ENCODE measurements at places on chromosomes 7 and 10. TPM values are rescaled to one million over a fixed set of nuclear protein-coding genes. Genes with fewer than 3 reads are reported as not detected.

GPNMB gene
- 280 TPM for total RNA-seq

ARHGEF5 gene
- total RNA-seq = 1.3 TPM

ASB10 gene
- not detected for total RNA-seq

NME8 gene
- not detected for total RNA-seq

FAM237B gene
- total RNA-seq = 0.22 TPM

SEMA3D gene
- 13.4 TPM for total RNA-seq

ENTPD1 gene
- under 0.01 TPM for total RNA-seq

MYO3A gene
- not detected for total RNA-seq

GSAP gene
- total RNA-seq = 20.8 TPM

OGDH gene
- total RNA-seq = 81.0 TPM

PDK4 gene
- 0.12 TPM for total RNA-seq

PDCD11 gene
- total RNA-seq = 37.2 TPM

FAM107B gene
- 34.2 TPM for total RNA-seq

NACAD gene
- total RNA-seq = 2.4 TPM

OPN1SW gene
- not detected for total RNA-seq

CYP2W1 gene
- not detected for total RNA-seq

GRID2IP gene
- not detected for total RNA-seq

CCL24 gene
- total RNA-seq = not detected

CRPPA gene
- 1.3 TPM for total RNA-seq

RBP3 gene
- not detected for total RNA-seq

MRLN gene
- total RNA-seq = not detected

PTPRZ1 gene
- 0.89 TPM for total RNA-seq

OR13A1 gene
- not detected for total RNA-seq

GPR15LG gene
- not detected for total RNA-seq

MAGI2 gene
- 29.1 TPM for total RNA-seq

ANKMY2 gene
- 39.0 TPM for total RNA-seq

BUB3 gene
- 147 TPM for total RNA-seq

TMEM273 gene
- not detected for total RNA-seq

ADCY1 gene
- 0.33 TPM for total RNA-seq

AS3MT gene
- total RNA-seq = 13.7 TPM

WNT8B gene
- not detected for total RNA-seq

ZNF804B gene
- total RNA-seq = not detected

ZNF438 gene
- 2.3 TPM for total RNA-seq

SHH gene
- total RNA-seq = not detected

GIMAP7 gene
- total RNA-seq = not detected

ZNF12 gene
- 17.0 TPM for total RNA-seq

AGR2 gene
- total RNA-seq = under 0.01 TPM

TMEM176A gene
- 0.22 TPM for total RNA-seq

HOXA4 gene
- total RNA-seq = 0.37 TPM

GPR22 gene
- 1.1 TPM for total RNA-seq

FKBP9 gene
- 215 TPM for total RNA-seq

EGR2 gene
- total RNA-seq = 1.6 TPM

CCDC71L gene
- total RNA-seq = 89.2 TPM

HABP2 gene
- total RNA-seq = not detected

TCF7L2 gene
- 2.8 TPM for total RNA-seq

PPP1R9A gene
- 2.6 TPM for total RNA-seq

CDNF gene
- total RNA-seq = 1.3 TPM

UBE2H gene
- total RNA-seq = 52.5 TPM

RASA4B gene
- total RNA-seq = 0.89 TPM

CTAGE4 gene
- not detected for total RNA-seq

SLC39A12 gene
- under 0.01 TPM for total RNA-seq

PTPRN2 gene
- 0.11 TPM for total RNA-seq

ITPRID1 gene
- not detected for total RNA-seq

GPR158 gene
- total RNA-seq = under 0.01 TPM

VSTM4 gene
- 1.1 TPM for total RNA-seq

GNAT3 gene
- not detected for total RNA-seq

FAM25C gene
- total RNA-seq = not detected

BHLHA15 gene
- 1.3 TPM for total RNA-seq

EPDR1 gene
- 12.8 TPM for total RNA-seq

All from uterine smooth muscle cell (primary cell).